ENCODE measurements at places on chromosomes 3 and 15. TPM values are rescaled to one million over a fixed set of nuclear protein-coding genes. Genes with fewer than 3 reads are reported as not detected.

The KY gene
- polyA plus RNA-seq: not detected

The SLC6A20 gene
- not detected for polyA plus RNA-seq

The SYNPR gene
- polyA plus RNA-seq: not detected

The HIGD2B gene
- not detected for polyA plus RNA-seq

The INAFM2 gene
- 3.9 TPM for polyA plus RNA-seq

DNA sequence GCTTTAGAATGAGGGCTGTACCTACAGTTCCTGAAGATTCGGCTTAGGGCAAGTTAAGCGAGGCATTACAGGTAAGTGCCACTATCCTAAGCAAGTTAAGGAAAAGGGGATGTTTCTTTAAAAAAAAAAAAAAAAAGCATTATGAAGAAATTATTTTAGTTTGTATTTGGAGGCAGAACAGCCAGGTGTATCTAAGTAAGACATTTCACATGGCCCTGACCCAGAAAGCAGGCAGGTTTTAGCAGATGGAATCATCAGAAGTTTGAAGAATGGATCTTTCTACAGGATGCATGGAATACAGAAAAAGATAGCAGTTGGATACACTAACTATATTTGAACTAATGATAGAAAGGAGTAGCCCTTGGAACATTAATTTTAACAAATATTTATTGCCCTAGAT lies 105.6 kb downstream of the OSBPL10 start:
- DNase-seq: no peak

DNA sequence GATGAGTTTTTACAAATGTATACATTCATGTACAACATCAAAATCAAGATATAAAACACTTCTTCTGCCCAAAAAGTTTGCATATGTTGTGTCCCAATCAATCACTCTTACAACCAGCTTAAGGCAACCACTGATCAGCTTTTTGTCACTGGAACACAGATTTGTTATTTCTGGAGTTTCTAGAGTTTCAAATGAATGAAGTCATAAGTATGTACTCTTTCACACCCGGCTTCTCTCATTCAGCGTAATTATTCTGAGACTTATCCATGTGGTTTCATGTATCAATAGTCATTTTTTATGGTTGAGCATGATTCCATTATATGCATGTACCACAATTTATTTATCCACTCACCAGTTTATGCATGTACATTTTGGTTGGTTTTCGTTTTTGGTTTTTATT lies 53.0 kb upstream of the CORO2B start:
- no peak for DNase-seq

DNA sequence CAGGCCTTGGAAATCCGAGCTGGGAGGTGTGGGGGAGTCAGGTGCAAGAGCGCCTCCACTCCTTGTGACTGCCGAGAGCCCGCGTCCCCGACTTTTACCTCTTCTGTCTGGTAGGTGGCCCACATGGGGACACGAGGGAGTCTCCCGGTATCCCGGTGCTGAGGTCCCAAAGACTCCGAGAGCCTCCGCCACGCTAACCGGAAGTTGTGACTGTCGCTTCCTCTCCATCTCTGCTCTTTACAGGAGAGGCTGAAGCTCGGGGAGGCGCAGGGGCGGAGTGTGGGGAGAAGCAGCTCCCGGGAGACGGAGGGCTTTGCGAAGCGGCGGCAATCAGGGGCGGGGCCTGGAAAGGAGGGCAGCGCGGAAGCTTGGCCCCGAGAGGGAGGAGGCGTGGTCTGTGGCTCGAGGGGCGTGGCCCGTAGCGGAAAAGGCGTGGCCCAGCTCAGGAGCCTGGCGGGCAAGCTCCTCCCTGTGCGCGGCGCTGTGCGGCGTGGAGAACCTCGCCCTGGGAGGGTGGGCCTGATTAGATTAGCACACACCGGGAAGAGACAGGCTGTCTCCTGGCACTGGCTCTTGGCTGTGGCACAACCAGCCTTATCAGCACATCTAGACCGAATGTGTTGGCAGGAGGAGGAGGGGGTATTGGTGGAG lies 143.9 kb downstream of the GABRB3 start:
- peak; percentile 97 for DNase-seq

GRCh38 chr3:70992562-70993204 lies 590.8 kb downstream of the FOXP1 start:
- DNase-seq: no peak

DNA sequence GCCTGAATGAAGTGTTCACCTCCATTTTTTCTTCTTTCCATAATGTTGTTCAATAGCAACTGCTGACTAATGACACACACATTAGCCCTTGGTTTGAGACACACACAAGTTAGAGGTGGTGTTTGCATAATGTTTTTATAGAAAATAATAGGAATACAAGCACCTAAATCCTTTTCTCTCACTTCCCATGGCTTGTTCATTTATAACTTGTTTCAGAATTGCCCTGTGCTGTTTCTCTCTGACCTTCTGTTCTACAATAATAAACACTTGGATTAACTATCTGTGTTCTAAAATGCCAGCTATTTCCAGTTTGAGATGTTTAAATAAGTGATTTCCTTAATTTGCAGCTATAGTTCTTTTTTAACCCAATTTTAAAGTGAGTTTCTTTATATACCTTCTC lies 525.1 kb upstream of the ROBO2 start:
- no peak for DNase-seq

DNA sequence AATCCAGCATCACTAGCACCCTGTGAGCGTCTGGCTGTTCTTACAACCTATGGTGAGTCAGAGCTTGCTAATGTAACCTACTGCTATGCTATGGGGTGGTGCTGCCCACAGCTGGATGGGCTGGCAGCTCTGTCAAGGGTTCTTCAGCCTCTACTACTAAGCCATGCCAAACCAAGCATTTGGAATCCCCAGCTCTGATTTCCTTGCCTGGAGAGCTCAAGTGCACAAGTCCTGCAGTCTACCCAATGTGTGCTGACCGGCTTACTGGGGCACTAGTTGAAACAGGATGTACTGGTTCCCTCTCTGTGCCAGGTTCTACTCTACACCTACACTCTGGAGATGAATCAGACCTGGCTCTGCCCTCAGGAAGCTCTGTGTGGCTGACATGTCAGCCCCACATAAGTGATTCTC lies 4.2 kb downstream of the TEX264 start:
- DNase-seq: no peak

- no peak for DNase-seq
These were observed 47.6 kb upstream of the ATP1B3 start for GRCh38 chr3:141828890-141829289.

DNA sequence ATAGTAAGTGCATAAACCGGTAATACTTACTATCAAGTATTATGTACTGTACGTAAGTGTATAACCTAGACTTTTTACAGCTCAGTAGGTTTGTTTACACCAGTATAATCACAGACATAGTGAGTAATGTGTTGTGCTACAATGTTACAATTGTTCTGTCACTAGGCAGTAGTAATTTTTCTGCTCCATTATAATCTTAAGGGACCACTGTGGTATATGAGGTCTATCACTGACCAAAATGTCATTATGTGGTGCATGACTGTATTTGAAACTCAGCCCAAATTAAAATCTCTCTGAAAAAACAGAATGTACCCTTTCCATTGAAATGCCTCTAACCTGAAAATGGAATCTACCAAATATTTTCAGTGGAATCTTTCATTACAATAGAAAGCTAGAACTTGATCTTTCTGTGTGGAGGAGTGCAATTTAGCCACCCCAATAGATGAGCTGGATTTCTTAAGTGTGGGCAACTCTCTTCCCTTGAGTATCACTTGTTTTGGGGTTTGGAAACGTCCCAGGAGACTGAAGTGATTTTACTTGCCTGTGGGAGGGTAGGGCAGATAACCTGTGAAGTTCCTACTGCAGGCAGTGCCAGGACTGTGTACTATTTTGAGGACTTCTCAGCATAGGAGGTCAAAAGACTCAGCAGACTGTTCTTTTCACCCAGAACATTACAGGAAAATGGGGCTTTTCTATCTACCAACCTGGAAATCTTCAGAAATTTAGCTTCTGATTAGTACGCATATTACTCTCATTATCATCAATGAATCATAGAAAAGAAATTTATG lies 50.9 kb downstream of the FAM98B start:
- no peak for DNase-seq

- DNase-seq: no peak
These were observed 72.0 kb upstream of the MAP4 start for GRCh38 chr3:48088056-48088748.

DNA sequence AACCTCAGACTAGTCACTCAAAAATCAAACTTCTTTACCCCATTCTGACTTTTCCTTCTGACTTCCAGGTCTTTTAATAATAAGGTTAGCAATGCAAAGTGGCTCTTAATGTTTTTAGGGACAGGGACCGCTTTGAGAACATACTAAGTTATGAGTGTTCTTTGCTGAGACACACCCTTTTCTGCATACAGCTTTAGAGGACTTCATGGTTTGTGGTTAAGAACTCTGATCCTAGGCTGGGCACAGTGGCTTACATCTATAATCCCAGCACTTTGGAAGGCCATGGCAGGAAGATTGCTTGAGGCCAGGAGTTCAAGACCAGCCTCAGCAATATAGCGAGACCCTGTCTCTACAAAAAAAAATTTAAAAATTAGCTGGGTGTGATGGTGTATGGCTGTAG lies 85.8 kb upstream of the CACNA2D3 start:
- no peak for DNase-seq

GRCh38 chr3:65908588-65908987 lies 130.1 kb downstream of the MAGI1 start:
- DNase-seq: no peak

DNA sequence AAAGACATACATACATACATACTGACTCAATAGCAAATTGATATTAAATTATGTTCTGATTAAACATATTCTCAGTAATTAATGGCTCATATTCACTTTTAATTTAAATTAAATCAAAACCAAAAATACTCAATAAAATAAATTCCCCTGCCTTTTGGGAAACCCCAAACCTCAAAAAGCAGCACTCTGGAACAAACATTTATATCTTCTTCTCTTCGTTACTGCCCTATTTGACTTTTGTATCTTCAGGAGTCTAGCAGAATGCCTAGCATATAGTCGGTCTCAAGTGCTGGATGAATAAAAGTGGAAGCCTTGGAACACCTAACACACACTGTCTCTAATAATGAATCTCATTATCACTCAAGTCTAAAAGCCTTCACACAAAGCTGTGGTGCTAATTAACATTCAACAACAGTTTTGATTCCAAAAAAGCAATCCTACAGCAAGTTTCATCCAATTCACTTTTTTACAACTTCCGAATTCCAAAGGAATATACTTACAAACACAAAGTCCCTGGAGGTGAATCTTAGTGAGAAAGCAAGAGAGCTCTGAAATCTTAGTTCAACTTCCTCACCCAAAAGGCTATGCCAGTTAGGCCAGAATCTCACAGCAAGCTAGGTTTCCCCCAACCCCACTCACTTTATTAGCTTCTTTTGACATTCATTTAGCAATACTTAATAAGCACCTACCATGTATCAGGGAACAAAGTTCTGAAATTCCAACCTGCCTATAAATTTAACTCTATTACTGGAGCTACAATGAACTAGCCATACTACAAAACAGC lies 35.0 kb downstream of the GSK3B start:
- DNase-seq: no peak
